ENCODE measurements at places on chromosomes 13 and 19. TPM values are rescaled to one million over a fixed set of nuclear protein-coding genes. Genes with fewer than 3 reads are reported as not detected.

- no peak for DNase-seq
Observed at GRCh38 chr19:33681081-33681680, 59.4 kb downstream of the CHST8 start.

The C13orf42 gene
- not detected for total RNA-seq

The CYP4F2 gene
- total RNA-seq, result not detected

The LAIR2 gene
- total RNA-seq, result not detected

The ZNF14 gene
- 0.38 TPM for total RNA-seq

GRCh38 chr19:32837531-32837930 is 32.0 kb downstream of the SLC7A9 start:
- DNase-seq, result no peak

Measured in HT-29 (cell line).